ENCODE measurements at places on chromosomes 6 and 20.

DNA sequence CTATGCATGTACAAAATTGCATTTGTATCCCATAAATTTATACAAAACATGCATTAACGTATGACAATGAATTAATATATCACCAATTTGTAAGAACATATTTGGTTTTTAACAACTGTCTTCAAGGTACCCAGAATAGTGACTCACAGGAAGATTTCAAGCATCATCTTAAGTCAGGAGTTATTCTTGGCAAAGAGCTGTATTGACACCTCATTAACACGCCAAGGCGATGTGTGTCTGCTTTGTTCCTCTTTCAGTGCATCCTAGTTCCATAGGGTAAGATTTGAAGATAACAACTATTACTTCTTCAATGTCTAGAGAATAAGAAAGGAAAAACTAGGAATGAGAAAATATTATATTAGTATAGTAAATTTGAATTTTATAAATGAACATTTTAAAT, 35.8 kb upstream of the TPD52L1 start:
- no peak for DNase-seq

GRCh38 chr20:49843139-49843538, 30.5 kb downstream of the SLC9A8 start:
- no peak for DNase-seq

DNA sequence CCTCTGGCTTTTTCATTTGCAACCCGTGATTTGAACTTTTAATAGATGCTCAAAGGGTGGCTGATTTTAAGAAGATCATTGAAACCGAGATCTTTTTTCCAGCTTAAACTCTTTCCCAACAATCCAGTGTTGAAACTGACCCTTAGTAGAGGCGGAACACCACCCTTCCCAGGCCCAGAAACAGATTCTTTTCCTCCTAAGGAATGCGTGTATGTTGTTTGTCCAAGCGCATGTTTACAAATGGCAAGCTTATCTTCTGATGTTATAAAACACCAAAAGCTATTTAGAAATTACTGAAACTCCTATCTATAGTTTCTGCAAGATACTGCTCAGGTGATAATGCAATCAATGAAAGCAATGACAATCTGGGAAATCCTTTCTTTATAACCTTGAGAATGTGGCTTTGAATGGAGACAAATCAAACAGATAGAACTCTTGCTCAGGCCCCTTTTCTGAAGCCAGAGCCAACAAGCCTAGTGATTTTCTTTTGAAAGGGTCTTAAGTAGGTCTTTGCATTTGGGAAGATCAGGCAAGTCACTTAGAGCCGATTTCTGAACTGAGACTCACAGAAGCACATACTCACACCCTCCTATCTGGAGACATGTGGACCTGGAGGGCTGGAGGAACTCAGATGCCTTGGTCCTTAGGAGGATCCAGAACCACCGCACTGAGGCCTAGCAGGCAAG, 9.1 kb downstream of the BANF2 start:
- DNase-seq, result no peak

DNA sequence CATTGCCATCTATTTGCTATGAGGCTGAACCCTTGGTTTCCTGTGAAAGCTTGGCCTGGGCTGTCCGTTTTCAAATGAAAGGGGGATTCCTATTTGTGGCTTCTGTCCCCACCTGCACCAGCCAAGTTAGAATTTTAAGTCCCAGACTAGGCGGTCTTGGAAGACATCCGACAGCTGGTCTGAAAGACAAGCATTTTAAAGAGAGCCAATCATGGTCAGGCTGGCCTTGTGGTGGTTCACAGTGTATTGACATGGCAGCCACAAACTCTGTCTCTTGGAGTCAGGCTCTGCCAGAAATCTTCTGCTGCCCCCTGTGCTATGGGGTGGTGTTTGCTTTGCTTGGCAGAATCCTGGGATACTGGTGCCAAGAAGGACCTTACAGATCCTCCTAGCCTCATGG, 319.2 kb upstream of the MOCS1 start:
- no peak for DNase-seq

DNA sequence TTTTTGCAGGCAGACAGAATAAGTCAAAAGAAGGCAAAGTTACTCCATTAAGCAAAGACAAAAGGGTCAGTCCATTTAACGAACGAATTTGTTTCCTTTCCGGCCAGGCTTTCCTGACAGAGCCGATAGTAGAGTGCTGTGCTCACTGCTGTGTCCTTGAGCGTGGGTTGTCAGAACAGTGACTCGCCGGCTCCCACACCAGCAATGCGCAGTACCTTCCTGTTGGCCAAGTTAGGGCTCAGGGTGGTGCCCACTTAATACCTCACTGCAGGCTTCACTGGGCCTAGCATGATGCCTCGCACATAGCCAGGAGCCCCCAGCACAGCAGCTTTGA, 294.7 kb downstream of the FOXC1 start:
- DNase-seq, result no peak

DNA sequence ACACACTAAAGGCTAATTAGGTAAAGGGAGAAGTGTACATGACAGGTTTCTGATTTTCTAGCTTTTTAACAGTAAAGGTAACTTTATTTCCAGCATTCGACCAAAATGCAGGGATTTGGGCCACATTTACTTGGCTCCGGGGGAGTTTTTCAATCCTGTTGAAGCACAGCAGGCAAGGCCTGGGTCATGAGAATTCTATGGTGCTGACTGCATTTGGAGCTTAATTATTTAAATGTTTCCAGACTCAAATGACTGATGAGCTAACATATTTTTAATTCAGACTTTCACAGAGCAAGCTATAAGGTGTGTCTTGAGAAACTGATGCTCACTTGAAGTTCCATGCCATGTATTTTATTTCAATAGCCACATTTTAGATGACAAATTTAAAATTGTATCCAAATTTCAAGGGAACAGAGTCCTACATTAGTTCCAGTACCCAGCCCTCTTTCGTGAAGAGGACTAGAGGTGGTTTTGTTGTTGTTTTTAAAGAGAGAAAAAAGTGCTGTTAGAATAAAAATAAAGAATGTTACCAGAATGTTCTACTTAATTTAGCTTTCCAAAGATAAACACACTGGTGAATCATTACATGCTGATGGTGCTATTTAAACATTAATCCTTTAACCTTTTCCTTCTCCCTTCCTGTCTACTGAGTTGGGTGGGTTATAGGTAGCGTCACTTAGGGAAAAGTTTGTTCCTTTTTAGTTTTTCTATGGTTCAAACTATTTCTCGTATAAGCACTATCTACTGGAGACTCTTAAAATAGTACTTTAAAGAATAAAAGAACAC, 82.3 kb upstream of the PHACTR2 start:
- no peak for DNase-seq

GRCh38 chr6:158030380-158031300, 49.0 kb downstream of the SYNJ2 start:
- DNase-seq, result no peak

GRCh38 chr6:102907181-102907580, 1513.7 kb downstream of the GRIK2 start:
- DNase-seq, result no peak

DNA sequence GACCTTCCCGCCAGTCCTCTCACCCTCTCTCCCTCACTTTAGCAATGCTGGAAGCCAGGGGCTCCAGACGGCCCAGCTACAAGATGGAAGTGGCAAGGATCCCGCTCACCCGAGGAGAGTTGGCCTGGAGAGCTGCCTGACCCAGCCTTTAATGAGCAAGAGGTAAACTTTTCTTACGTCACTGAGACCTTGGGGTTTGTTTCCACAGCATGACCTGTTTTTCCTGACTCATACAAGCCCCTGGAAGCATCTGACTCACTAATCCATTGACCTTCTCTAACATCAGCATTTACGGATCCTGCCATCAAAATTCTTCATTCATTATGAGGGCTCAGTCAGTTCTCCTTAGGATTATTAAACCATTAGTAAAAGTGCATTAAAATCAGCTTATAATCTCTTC, 120.4 kb downstream of the MYLK4 start:
- DNase-seq, result no peak

DNA sequence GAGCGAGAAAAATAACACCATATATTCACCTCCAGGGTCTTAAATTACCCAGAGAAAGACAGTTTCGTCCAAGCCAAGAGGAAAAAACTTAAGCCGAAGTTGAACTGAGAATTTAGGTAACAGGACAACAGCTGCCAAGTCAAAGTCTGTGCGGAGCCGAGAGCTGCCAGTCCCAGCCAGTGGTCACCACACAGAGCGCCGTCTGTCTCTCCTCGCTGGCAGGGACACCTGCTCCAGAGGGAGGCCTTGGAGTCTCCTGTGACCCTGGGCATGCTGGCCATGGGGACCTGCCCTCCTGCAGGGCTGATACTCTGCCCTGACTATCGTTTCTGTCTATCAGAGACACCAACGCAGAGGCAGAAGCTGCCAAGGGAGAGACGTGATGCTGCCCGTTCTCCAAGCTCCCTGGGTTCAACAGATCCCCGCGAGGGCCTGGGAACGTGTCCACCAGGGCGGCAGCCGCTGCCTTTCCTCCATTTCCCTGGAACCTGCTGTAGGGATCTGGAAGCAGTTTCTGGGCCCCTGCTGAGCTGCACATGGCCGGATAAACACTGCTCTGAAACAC, 341.3 kb downstream of the SMOC2 start:
- DNase-seq, result no peak

DNA sequence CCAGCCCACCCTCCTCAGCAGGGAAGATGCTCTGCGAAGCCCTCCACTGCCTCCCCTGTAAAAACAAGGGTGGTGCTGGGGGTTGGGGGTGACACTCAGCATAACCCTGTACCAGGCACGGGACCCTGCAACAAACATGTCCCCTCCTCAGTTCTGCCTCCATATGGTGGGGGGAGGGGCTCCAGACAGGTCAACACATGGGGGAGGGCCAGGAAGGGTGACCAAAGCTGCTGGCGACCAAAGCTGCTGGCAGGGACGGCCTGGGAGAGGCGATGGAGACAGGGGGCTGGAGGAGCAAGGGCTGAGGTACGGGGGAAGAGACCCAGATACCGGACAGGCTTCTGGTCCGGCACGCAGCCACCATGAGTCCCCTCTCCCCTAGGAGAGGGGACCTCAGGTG, 123.2 kb downstream of the TAF4 start:
- no peak for DNase-seq

- no peak for DNase-seq
These were observed 11.0 kb upstream of the FOXF2 start for GRCh38 chr6:1378065-1379016.

GRCh38 chr6:17905611-17906592, 81.5 kb downstream of the KIF13A start:
- DNase-seq, result no peak

DNA sequence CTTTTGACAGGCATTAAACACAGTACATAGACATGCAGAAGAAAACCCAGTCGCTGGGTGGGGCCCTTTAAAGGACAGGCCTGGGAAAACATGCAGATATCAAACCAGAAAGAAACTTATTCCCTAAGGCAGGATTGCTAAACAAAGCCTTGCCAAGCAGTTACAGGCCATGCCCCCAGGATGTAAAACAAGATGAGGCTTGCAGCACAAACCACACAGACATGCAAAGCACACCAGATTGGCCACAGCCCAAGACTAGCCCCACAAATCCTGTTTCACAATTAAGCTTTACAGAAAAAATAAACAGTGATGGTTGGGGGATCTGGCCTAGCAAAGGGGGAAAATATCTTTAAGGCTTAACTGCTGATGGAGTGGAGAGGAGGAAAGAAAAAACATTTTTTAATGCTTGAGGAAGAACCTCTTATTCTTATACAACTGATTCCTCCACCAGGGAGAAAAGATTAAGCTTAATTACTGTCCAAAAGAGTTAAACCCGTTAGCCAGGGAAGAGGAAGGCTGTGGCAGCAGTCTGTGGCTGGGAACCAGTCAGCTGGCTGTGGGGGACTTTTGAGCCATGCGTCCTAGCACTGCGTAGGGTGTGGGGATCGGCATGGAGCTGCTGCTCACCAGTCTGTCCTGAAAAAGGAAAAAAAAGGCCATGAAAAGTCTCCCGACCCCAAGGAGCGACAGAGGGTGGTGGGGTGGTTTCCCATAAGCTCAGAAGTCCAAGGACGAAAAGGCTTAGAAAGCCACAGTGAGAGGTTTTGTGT, 28.4 kb downstream of the COL19A1 start:
- no peak for DNase-seq
